Retina (tissue), 1 donor: ENCODE measurements at places on chromosomes 7 and 10.

- DNase-seq, result no peak
Measured at GRCh38 chr10:84811113-84811512, 482.7 kb downstream of the CCSER2 start.

DNA sequence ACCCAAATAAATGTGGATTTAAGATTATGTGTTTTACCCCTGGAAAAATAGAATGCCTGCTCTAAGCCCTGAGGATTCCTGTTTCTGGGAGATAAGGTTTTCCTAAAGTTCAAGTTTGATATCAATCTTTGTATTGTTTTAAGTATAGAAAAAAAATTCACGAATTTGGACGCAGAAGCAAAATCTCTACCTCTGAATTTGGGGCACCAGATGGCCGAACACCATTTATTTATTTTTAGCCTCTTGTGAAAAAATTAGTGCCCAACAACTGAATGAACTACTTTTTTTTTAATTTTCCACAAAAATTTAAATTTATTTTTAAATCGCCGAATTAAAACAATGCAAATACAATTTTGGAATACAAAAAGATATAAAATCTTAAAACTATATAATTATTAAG is 128.1 kb upstream of the SP4 start:
- no peak for DNase-seq

GRCh38 chr10:88195841-88196240 is 332.4 kb downstream of the PTEN start:
- DNase-seq, result no peak

DNA sequence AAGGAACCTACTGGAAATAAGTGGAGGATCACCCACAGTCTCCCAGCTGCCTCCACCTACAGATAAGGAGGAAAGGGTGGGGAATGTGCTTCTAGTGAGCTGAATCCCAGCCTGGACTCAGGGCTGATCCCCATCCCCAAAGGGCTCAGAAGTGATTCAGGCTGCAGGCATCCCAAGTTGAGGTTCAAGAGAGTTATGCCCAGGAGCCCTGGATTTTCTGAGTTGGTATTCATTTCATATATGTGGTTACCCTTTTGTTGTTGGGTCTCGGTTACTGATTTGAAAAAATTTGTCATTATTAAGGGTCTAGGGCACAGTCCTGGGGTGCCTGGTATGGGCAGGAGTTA is 30.0 kb upstream of the SRGN start:
- DNase-seq, result no peak
